ENCODE measurements at places on chromosomes 4 and X.
A peak's percentile ranks its signal among the peaks of the same experiment; 100 is the strongest.

- DNase-seq, result no peak
Measured at GRCh38 chrX:74286950-74287740, 16.8 kb upstream of the ZCCHC13 start.

- DNase-seq, result no peak
Measured at GRCh38 chr4:679629-680028, 5.3 kb downstream of the MYL5 start.

DNA sequence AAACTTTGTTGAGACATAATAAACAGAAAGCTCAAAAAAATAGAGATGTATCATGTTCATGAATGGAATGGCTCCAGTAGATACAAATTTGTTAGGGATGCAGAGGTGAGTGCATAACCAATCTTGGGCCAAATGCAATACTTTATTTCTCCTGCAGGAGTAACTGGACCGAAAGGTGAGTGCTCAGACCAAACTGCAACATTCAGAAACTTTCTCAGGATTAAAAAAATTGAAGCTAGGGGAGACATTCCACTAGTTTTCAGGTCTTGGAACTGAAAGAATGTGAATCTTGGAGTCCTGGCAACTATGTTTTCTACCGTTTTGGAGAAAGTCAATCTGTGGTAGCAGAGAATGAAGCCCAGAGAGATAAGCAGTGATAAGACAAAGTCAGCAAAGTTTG is 21.2 kb upstream of the LCORL start:
- DNase-seq, result no peak

DNA sequence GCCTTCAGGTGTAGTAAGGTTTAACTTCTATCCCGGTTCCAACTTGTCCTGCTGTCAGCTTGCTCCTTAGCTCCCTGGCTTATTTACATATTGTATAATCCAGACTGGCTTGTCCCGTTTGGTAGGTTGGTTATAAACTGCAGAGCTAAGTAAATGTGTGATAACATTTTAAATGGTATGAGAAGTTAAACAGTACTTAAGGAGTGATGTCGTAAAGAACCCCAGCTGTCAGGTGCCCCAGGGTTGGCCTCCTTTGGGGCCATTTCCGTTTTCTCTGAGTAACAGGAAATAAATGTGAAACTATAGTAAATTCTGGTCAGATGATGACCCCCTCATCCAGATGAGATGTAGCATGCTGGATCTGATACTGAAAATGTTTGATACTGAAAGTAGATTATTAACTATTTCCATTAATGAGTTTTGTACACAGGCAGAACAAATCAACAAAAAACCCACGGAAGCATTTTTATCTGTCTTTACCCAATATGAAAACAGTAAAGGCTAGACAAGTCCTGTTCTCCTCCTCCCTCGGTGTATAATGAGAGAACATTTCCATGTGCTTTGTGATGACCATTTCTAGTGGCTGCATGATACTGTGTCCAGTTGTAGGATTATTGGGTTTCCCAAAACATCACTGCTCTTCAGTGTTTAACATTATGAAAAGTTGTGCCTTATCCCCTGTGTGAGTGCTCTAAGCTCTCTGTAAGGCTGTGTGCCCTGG is 22.4 kb downstream of the GAB1 start:
- peak; percentile 63 for DNase-seq

GRCh38 chr4:163090997-163091684 is 75.5 kb downstream of the NAF1 start:
- DNase-seq, result no peak

DNA sequence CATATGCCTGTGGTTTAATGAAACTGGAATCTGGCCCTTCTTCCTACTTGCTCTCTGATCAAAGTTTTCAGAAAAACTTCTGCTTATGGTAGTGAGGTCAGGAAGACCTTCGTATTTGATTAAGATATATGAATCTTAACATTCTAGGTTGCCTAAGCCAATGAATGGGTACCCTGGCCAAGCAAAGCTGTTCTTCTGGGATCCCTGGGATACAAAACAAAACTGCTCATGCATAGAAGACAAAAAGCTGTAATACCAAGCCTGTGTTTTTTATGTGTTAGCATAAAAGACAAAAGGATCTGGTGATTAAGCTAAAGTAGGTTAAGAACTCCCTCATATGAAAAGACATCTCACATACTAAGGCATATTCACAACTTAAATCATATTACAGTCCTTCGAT is 21.6 kb downstream of the ANKRD17 start:
- no peak for DNase-seq

DNA sequence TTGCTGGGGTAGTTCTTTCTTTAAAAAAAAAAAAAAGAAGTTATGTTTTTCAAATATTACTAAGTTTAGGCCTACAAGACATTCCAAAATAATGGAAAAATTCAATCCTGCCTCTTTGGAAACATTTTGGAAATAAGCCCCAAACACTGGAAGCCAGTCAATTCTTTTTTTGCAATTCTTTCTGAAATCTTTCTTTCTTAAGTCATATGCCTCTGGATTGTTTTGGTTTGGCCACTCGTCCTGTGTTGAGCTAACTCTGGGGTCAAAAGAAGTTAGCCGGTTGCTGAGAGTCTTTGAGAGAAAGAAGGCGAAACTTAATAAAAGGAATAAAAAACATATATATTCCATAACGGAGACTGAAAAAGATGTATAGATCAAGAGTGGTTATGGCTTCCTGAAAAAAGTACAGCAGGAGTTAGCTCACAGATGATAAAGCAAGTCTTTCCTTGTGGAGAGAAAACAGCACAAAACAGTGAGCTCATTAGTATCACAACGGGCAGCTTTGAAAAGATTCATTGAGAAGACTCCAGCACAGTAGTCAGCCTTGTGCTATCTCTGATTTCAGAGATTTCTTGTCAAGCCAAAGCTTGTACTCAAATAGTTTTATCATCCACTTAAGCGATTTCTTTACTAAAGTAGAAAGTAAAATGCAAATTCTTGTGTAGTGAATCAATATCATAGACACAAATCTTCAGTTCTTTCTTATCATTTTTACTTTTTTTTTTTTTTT is 64.8 kb downstream of the PLS3 start:
- DNase-seq, result peak; percentile 69

GRCh38 chr4:70914000-70914399 is 11.8 kb downstream of the MOB1B start:
- DNase-seq, result no peak

GRCh38 chr4:9987749-9988362 is 33.4 kb downstream of the SLC2A9 start:
- no peak for DNase-seq

GRCh38 chr4:24809376-24809775 is 14.0 kb downstream of the SOD3 start:
- DNase-seq, result no peak

DNA sequence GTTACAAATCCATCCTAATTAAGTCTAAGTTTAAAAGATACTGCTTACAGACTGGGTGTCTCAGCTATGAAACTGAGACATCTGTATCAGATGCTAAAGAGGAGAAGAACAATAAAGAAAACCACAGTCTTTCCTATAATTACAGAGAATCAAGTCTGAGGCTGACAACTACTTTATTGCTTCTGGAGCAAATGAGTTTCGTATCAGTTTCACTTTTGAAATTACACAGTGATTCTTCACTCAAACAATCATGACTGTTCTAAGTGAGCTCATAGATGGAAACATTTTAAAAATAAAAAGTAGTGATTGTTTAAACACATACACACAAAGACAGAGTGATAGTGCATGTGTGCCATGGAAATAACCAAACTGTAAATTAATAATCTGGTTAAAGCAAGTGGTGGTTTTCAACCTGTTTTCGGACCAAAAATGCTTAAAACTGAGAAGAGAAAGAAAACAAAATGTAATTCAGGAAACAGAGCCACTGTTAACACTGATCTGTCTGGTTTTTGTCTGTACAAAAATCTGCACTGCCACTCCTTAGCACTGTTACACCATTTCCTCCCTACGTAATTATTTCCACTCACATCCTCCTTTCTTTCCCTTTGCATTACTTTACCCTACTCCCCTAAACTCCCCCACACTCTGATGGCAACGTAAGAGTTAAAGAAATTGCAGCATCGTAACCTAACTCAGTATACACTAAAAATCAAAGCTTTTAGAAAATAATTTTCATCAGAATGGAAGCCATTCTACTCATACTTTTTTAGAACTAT is 12.5 kb downstream of the RFC1 start:
- peak; percentile 43 for DNase-seq

- DNase-seq, result no peak
Measured at GRCh38 chr4:159197260-159197884, 94.5 kb downstream of the RAPGEF2 start.

DNA sequence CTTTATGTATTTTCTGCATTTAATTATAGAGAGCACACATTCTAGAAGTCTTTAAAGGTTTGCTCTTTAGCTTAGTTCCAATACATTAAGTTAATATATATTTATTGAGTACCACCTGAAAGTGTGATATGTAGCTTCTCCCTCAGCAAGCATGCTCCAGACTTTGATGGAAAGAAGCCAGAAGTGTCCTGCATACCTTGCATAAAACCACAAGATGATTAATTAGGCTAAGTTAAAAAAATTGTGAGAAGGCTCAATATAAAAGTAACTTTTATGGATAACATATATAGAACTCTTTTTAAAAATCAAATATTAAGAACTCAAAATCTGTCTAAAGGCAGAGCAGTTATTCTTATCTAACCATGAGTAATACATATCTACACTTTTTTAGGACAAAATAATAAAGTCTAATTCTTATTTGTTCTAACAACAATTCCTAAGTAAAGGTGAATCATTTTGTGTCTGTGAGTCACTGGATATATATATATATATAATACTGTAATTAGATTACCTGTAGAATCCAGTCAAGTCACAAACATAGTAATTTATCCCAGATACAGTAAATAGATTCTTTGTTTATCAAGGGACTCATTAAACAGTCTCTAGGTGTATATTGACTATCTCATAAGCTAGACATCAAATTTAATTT is 51.2 kb downstream of the INTS12 start:
- no peak for DNase-seq

DNA sequence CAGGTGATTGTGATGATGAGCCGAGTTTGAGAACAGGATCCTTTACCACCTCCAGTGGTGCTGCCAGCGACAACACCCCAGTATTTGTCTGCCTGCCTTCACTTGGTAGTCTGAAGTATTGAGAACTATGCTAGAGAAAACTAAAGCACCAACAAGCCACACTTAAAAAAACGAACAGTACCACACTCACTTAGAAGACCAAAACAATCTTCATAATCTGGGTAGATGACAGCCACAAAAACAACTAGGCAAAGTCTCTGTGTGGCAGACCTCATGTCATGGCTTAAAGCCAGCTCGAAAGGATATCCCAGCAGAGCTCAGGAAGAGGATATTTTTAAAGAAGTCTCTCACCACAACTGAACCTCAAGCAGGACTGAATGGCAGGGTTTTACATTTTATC is 236.0 kb downstream of the GPC3 start:
- peak; percentile 4 for DNase-seq

DNA sequence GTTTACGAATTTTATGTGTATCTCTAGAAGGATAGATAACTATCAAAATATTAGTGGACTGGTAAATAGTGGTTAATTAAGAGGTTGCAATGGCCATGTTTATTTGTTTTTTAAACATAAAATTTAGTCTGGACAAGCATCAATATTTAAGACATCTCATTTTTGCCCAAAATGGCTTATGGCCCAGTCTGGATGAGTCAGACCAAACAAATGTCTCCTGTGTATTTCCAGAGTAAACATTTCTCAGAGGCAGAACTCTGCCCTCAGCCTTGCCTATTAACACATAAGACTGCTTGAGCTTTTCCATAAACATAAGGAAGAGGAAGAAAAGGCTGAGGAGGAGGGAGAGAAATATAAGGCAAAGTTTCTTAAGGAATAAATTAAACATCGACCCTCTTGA is 277.1 kb upstream of the DIAPH2 start:
- peak; percentile 50 for DNase-seq

- DNase-seq, result no peak
Measured at GRCh38 chr4:108100827-108101226, 67.9 kb downstream of the LEF1 start.

DNA sequence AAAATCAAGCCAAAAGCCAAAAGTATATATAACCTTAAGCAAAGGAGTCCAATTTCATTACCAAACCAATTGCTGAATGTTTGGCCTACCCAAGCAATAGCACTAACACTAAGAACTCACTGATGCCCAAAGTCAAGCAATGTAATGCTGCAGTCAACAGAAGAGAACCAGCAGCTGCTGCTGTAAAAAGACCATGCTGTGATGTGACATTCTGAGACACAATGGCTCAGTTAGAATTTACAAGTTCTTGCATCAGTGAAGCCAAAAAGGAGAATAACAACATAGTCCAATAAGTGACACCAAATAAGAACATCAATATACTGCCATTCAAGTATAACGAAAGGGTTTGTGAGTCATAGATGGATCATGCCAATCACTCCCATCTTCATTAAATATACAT is 514.0 kb upstream of the DIAPH2 start:
- no peak for DNase-seq

GRCh38 chrX:106875151-106875550 is 28.0 kb downstream of the RIPPLY1 start:
- no peak for DNase-seq

DNA sequence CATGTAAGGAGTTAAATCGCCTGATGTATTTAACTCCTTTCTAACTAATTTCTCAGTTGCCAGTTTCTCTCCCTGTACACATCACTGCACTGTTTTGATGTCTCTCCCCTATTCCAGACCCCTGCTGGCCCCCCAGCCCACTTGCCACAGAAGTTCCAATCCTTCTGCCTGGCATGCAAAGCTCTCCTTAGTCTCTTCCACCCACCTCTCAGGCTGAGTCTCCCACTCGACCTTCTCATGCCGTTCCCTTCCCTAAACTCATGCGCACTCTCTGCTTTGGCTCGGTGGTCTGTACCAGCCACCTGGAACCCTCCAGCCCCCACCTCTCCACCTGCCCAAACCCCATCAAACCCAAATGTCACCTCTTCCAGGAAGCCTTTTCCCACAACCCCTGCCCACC is 56.9 kb downstream of the APLN start:
- no peak for DNase-seq

GRCh38 chrX:97315939-97316338 is 432.2 kb downstream of the RPA4 start:
- DNase-seq, result no peak

DNA sequence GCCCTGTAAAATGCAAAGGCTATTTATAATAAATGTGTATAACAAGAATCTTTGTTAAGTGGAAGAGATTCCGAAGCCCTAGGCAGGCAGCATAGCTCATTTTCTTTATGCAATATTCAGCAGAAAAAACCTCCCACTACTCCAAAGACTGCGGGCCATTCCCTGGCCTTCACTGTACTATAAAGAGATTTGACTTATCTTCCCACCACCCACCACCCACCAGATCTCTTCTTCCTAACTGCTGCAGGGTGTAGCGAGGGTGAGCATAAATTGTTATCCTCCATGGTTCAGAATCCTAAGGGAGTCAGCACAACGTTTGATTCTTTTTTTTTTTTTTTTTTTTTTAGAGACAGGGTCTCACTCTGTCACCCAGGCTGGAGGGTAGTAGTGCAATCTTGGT is 114.8 kb downstream of the NSUN7 start:
- DNase-seq, result no peak

DNA sequence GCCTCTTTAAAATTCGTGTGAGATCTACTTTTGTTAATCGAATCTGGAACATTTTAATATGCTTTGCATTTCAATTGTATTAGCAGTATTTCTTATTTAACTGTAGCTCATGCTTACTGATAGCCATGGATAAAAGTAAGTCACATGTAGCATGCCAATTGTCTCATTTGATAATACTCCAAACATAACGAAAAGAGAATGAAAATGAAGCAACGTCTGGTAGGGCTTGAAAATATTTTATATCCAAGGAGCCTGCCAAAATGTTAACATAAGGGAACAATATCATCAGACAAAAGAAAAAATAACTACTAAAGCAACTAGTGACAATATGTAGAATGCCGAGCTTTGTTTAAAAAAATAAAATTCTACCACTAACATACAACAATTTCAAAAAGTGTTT is 94.1 kb upstream of the MID1 start:
- DNase-seq, result no peak

- DNase-seq, result no peak
Measured at GRCh38 chr4:17418010-17418409, 93.9 kb downstream of the QDPR start.

Data from umbilical cord (tissue), 2 donors.